ENCODE measurements at places on chromosomes 7 and 10. TPM values are rescaled to one million over a fixed set of nuclear protein-coding genes. Genes with fewer than 3 reads are reported as not detected.

- no peak for DNase-seq
These were observed 237.3 kb upstream of the KLF14 start for GRCh38 chr7:130971297-130971696.

GRCh38 chr10:26637521-26638275, 59.8 kb upstream of the PDSS1 start:
- no peak for DNase-seq

CPXM2 gene
- not detected for total RNA-seq

MGAM2 gene
- 0.10 TPM for total RNA-seq

OAT gene
- total RNA-seq: 166 TPM

GRCh38 chr10:71370031-71370430, 26.7 kb upstream of the CDH23 start:
- DNase-seq: no peak

DNA sequence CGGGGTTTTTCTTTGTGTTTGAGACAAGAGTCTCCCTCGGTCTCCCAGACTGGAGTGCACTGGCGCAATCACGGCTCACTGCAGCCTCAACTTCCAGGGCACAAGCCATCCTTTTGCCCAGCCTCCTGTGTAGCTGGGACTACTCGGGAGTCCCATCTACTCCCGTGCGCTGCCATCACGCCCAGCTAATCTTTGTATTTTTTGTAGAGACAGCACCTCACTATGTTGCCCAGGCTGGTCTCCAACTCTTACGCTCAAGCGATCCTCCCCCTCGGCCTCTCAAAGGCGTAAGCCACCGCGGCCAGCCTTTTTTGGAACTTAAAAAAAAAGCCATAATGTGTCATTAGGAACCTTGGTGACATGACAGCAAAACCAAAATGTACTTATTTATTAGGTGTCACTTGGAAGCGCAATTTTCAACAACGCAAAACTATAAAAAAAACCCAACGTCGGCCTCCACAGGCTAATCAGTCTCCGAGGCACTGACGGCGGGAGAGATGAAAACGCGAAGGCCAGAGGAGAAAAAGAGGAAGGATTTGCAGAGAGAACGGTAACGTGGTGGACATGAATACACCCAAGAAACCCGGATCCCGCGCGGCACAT, 911 bp upstream of the HNRNPH3 start:
- no peak for DNase-seq

DNA sequence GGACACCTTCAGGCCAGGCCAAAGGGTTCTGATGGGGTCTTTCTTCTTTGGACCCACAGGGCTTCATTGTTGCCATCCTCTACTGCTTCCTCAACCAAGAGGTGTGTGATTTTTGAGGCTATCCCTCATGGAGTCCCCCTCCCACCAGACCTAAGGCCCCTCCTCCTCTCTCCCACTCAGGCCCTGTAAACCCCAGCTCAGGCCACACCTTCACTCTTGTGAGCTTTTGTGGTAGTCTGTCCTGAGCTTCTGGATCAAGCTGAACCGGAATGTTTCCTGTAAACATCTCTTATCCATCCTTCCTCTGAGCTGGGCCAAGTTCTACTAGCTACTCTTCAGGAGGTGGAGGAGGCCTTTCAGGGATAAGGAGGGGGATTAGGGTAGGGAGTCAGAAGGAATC, 13.5 kb downstream of the GHRHR start:
- no peak for DNase-seq

DNA sequence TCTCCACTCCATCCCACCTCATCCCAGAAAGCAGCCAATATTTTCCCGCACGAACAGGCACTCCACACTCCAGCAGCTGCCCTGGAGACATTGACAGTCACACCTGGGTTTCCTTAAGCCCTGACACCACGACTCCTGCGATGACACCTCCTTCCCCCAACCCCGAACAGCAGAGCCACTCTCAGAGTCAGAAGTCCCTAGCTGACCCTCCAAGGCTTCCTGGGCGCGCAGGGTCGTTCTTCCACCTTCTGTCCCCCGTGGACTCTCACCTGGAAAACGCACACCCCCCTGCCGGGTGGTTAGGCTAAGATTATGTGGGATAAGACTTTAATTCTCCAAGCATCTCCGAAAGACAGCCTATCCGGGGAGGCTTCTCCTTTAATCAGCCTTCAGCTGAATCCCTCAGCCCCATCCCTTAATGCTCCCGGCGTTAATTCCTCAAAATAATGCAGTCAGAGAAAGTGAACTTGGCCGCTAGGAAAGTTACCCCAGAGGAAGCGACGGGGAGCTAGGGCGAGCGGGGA, 1.1 kb downstream of the DENND11 start:
- no peak for DNase-seq

DNA sequence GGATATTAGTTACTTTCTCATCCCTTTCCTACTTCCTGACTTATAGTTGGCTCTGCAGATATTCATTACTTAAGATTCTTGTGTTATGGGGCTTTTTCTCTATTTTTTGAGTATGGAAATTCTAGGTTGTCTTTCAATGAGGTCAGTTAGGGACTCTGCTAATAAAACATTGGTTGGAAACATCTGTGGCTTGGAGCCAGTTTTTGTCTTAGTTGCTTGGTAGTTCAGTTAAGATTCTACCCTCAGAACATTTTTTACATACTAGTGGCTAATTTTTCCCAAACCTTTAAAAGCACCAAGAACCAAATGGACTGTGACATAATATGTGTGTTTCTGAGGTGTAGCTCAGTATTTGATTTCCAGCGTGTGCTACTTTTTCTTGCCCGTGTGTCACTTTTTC, 305.6 kb upstream of the FZD1 start:
- no peak for DNase-seq

SPDYE1 gene
- not detected for total RNA-seq

- DNase-seq: no peak
These were observed 129.7 kb upstream of the COBL start for GRCh38 chr7:51446356-51446755.

GRCh38 chr10:29554660-29555059, 80.1 kb downstream of the SVIL start:
- no peak for DNase-seq

OGDHL gene
- 1.3 TPM for total RNA-seq

SEC23IP gene
- total RNA-seq: 132 TPM

DNA sequence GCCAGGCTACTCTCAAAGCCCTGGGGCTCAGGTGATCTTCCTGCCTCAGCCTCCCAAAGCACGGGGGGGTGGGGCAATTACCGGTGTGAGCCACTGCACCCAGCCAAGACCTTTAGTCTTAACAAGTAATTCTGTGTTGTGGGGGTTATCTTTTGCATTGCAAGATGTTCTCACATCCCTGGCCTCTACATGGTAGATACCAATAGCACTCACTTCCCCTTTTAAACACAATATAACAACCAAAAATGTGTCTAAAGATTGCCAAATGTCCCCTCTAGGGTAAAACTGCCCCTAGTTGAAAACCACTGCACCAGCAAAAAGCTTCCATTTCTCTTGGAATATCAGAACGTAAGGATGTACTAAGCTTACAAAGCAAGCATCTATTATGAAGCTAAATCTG, 225.0 kb downstream of the CTNNA3 start:
- no peak for DNase-seq

DNA sequence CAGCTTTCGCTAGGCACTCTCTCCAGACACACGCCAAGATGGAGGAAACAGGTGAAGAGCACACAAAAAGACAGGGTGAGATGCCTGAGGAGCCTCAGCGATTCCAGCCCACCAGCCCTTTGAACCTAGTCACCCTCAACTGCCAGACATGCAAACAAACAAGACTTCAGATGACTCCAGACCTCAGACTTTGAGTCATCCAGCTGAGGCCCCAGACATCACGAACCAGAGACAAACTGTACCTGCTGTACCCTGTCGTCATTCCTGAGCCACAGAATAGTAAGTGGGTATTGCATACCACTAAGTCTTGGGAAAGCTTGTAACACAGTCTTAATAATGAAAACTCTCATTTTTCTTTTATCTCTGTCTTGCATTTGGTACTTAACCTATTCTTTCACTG, 126.6 kb upstream of the LSM8 start:
- DNase-seq: no peak

GRCh38 chr10:127418536-127419168, 130.5 kb upstream of the NPS start:
- DNase-seq: no peak

DNA sequence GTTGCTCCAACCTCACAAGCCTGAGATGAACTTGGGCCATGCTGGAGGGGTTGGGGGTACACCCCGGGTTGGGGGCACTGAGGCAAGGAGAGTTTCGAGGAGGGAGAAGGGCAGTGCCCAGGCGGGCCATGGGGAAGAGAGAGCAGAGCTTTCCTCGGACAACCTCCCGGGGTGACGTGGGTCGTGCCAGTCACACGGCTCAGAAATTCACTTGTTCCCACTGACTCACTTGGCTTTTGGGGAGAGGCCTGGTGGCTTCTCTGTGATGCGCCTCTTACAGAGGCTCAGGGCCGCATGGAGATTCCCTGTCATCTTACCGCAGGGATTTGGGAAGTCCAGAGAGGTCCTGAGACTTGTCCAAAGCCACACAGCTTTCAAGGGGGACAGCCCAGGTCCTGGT, 2.9 kb downstream of the LAT2 start:
- no peak for DNase-seq

GRM3 gene
- total RNA-seq: not detected

- no peak for DNase-seq
These were observed 1584.4 kb upstream of the LRRTM3 start for GRCh38 chr10:65341323-65341925.

GRCh38 chr10:104032144-104032775, 53.4 kb downstream of the COL17A1 start:
- no peak for DNase-seq

OR6B1 gene
- not detected for total RNA-seq

EGR2 gene
- 0.82 TPM for total RNA-seq

DNA sequence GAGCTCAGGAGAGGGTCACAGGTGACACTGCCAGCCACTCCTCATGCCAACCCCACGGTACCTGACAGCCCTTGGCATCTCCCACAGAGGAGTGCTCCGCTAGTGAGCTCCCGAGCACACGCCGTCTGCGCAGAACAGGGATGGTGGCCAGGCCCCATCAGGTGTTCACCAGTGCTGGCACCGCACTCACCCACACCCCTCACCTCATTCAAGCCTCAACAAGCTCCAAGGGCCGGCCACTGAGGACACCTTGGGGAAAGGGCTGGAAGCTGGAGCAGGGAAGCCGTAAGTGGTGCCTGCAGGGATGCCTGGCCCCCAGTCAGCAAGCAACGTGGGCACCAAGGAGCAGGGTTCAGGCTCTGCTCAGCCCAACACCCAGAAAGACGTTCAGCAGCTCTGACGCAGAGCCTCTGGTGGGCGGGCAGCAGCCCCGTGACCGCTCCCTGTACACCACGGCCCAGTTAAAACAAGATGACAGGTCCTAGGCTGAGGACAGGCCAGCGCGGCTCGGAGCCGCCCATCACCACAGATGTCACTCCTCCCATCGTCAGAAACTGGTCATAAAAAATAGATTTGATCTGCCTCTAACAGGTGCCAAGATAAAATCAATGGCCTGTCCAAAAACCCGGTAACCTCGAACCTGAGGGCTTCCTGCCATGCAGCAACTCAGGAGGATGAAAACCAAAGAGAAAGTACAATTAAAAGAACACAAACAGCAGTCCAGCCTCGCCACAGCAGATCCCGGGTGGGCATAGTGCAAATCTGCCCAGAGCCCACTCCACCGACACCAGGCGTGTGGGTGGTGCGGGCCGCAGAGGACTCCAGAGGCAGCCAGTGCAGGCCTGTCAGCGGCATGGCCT, 275.9 kb downstream of the MAD1L1 start:
- no peak for DNase-seq

GRCh38 chr10:99937630-99938029, 72.1 kb downstream of the DNMBP start:
- DNase-seq: no peak

DNA sequence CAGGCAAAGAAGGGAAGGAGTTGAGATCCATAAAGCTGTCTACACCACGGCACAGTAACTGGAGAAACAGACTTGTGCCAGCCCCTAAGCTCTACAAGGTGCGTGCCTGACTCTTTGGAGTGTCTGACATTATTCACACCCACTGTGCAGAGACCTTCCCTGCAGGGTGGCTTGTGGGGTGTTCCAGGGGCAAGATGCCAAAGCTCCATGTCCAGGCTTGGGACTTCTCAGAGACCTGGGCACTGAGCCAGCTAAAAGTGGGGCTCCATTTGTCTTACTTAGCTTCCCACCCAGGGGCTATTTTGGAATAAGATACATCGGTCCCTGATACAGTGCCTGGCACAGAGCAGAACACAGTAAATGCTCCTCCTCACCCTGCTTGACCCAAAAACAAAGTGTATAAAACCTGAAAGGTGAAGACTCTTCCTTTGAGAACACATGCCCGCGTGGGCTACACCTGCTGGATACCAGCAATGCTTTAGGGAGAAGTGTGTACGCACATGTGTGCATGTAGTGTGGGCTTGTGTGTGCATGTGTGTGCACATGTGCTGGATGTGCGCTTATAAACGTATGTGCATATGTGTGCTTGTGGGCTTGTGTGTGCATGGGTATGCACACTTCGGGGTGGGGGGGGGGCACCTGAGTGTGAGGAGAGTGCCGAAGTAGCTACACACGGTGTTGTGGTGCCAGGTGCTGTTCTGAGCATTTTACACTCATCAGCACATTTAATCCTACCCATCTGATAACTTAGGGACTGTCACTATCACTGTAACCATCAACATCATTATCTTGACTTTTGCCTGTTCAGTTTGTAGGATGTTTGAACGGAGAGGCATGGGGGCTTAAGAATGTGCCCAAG, 143.0 kb downstream of the ARHGAP22 start:
- no peak for DNase-seq

NUTM2E gene
- total RNA-seq: 0.08 TPM
